Stimulated activated CD4-positive, alpha-beta T cell treated with anti-CD3 and anti-CD28 coated beads, Interleukin-15, amount 100 ng/mL, for 48 hours (primary cell): ENCODE measurements at places on chromosomes 2 and 18.

DNA sequence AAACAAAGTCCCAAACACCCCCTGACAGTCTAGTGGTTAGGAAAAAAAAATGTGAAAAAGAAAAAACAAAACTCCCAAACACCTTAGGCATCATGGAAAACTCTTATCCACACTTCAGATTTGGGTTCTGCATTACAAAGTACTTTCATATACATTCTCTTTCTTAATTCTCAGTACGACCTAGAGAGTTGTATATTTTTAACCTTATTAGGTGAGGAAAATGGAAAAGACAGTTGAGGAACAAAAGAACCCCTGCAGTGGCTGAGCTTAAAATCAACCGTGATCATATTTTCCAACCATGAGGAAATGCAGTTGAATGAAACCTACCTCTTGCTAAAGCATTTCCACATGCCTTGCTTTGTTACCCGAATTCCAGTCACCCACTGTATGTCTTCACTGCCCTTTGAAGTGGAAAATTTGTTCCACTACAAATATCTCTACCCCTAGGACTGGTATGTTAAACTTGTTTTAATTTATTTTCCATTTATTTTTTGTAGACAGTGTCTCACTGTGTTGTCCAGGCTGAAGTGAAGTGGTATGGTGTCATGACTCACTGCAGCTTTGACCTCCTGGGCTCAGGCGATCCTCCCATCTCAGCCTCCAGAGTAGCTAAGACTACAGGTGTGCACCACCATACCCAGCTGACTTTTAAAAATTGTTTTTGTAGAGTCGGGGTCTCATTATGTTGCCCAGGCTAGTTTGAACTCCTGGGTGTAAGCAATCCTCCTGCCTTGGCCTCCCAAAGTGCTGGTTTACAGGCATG, 56.9 kb upstream of the LPIN2 start:
- no peak for DNase-seq

- peak; percentile 43 for DNase-seq
Observed at GRCh38 chr2:38462121-38462661, 85.1 kb upstream of the ATL2 start.

DNA sequence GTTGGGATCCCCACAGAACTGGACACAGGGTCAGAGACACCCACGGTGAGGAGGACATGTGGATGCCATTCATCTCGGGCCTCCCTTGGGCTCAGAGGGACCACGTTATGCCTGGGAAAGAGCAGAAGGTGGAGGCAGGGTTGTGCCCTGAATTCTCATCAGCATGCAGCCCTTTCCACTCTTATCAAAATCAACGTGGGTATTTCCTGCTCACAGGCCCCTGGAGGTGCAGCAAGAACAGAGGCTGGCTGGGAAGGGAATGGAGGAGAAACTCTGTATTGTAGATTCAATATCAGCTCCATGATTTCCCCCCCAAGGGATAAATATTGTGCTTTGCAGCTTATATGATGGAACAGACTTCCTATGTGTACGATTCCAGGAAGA, 90.9 kb downstream of the SETBP1 start:
- DNase-seq, result no peak

DNA sequence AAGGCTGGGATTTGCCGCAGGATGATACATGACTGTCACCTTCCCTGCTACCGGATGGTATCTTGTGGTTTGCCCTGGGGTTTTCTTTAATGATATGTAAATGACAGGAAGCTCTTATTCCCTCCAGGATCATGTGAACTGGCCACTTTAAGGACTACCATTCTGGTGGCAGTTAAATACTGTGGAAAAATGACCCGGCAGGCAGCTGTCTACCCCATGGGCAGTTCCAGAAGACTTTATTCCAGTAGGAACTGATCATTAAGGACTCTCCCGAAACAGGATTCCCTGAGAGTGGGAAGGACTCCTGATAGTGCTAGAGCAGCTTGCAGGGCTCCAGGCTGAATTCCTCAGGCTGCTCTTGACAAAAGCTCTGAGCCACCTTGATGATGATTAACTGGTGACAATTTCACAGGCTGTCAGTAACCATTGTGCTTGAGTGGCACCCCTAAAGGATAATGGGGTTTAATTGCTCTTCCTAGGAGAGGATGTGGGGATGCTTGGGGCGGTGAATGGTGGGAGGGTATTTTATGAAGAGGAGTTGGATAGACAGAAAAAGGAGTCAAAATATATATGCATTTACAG, 212.0 kb downstream of the CPS1 start:
- no peak for DNase-seq

- no peak for DNase-seq
Observed at GRCh38 chr2:238869293-238870124, 21.6 kb downstream of the TWIST2 start.

DNA sequence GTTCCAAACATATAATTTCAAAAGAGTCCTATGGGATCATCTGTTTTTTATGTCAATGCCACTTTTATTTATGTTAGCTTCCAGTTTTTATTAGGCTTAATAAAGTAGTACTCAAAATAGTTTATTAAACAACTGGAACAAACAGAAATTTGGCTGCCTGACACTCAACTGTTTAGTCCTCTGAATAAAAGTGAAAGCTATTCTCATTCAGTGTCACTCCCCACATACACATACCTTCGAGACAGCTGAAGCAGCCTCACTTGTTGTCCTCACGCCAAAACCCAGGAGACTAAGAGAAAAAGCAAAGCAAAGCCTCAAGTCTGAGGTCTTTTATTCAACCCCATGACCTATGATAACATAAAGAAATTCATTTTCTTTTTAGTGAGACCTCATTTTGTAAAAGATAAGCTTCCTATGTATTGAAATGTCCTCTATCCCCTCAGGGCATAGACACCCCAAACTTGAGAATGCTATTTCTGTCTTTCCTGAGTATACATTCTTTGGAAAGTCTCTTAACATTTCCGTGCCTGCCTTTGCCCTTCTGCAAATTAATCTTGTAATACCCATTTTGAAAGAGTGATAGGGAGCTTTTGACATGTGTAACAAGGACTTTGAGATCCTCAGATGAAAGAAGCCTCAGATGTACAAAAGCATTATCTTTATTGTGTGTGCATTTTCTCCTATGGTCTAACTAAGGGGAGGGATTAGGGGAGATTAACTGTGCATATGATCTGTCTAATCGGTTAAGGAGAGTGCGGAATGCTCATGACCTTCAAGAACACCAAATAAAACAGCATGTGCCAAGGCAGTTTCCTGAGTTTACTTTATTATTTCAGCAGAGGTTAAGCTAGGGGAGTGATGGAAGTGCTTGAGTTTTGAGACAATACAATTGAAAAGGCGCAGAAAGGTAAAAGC, 1523.7 kb upstream of the PIK3C3 start:
- DNase-seq, result no peak

DNA sequence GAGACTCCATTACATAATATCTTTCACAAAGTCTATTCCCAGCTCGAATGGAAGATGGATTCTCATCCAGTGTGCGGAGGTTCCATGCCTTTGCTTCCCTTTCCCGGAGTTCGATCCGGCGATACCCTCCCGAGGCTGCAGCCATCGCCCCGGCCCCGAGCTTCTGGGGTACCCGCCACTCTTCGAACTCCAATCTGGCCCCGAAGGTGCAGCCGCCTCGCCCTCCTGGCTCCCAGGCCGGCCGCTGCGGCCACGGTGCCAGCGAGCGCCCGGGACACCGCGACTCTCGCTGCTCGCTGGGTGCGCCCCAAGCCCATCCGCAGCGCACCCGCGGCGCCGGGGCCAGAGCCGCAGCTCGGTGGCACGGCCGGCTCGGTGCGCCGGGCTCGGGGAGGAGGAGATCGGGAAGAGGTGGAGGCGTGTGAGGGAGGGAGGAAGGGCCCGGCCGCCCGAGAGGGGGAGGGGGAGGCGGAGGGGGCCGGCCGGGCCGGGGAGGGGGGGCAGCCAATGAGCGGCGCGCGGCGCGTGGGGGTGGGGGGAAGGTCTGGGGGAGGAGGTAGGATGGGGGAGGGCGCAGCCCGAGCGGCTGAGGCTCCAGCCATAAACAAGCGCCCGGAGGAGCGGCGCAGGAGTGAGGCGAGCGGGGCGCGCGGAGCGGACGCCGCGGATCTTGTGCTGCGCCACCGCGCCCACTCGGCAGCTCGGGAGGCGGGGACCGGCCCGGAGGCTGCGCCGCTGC, at the start of gene CRIM1:
Gene CRIM1 (plus strand): TSS at position 628 of the 739 bp plus-strand sequence. CDS start 515 bp downstream, outside the sequence.
- DNase-seq, result no peak

GRCh38 chr18:61841706-61842105, 51.1 kb downstream of the RNF152 start:
- DNase-seq, result no peak

DNA sequence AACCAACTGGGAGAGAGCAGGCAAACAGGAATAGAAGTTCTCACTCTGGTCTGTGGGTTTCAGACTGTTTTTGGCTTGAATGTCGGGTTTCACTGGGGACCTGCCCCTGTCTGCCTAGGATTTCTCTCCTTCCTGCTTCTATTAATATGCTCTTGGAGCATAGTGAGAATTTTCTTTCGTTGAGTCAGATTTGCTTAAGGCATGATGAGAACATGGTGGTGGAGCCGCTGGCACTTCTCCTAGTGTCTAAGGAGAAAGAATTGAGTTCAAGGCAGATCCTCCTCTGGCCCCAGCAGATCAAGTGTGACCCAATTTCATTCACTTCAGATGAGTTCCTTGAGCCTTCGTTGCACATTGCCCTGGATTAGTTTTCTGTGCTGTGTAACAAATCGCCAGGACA, 103.9 kb upstream of the HS6ST1 start:
- no peak for DNase-seq

- no peak for DNase-seq
Observed at GRCh38 chr2:20516646-20517341, 69.9 kb downstream of the RHOB start.

GRCh38 chr2:237330541-237330940, 83.4 kb downstream of the COL6A3 start:
- no peak for DNase-seq

DNA sequence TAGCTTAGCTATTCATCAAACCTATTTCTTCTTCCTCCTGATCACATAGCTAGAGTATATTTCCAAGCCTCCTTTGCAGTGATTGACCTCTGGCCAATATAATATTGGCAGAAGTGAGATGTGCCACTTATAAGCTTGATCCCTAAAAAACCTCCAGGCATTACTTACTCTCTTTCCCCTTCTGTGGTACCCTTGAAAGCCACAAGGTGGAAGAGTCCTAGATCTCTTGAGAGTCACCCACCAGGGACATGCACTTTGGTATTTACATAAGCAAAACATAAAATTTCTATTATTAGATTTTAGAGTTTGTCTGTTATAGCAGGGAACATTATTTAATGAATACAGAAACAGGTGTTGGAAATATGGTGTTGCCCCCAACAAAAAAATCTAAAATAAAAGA, 112.0 kb downstream of the EXOC6B start:
- DNase-seq, result no peak

GRCh38 chr2:118657466-118657865, 190.0 kb downstream of the EN1 start:
- no peak for DNase-seq

GRCh38 chr2:56898986-56899385, 715.2 kb downstream of the CCDC85A start:
- DNase-seq, result no peak

- no peak for DNase-seq
Observed at GRCh38 chr2:160388464-160389263, 104.9 kb downstream of the RBMS1 start.
